ENCODE measurements at places on chromosomes 16 and 17.

GRCh38 chr16:391885-392335 is 5.1 kb upstream of the NME4 start:
- DNase-seq: peak; percentile 75

- peak; percentile 96 for DNase-seq
These were observed at the start of gene SLC35B1 for GRCh38 chr17:49707608-49708514. Gene SLC35B1, minus strand, starts transcription at chr17:49707964. Its CDS starts 131 bp downstream, at chr17:49707833.

GRCh38 chr17:17526369-17526768 is 30.2 kb upstream of the RASD1 start:
- DNase-seq: no peak

DNA sequence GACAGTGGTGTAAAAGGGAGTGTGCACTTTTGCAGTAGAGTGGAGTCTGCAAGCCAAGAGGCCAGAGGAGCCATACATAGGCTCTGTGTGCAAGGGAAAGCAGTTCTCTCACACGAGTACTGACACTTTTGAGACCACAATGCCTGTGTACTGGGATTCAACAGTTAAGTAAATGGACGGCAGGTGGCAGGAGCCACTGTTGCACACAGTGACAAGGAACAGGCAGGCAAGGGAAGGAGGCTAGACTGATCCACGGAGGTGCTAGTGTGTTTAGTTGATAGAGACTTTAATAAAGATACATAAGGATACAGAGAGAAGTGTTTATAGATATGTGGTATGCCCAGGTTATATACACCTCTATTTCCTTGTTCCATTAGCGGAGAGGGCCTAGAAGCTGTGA is 67.0 kb downstream of the MPRIP start:
- no peak for DNase-seq

DNA sequence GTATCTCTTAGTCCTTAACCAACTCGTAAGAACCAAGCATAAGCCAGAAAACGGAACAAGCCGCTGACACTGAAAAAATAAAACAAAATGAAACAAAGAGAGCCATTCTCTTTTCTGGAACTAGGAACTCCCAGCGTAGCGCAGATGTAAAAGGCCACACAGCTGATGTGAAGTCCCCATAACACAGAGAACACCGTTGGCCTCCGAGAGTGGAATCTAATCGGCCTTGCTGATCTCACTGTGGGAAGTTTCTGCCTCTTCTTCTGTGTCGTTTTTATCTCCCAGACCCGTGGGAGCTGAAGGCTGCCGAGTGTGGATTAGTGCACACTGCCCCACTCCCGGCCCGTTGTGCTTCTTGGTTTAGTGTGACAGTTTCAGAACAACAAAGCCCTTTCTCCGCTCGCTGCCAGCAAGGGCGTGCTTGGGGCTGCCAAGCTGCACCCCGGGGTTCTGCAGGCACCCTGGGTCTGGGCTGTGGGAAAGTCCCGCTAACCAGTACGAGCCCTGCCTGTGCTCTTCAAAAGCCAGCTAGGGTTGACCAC is 21.7 kb downstream of the TTYH2 start:
- DNase-seq: no peak

DNA sequence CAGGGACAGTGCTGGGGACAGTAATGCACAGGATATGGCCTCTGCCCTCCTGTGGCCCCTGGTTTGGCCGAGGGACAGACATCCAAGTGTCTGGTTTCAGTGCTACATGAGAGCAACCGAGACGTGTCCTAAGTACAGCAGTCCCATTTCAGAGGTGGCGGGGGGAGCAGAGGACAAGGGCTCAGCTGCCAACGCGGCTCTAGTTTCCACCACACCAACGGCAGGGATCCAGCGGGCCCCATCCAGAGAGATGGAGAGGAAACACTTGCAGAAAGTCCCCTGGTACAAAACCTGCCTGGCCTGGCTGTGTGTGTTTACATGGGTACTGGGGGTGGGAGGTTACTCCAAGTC is 125.8 kb upstream of the SMURF2 start:
- no peak for DNase-seq

- DNase-seq: no peak
These were observed 31.3 kb downstream of the TVP23A start for GRCh38 chr16:10787304-10787703.

DNA sequence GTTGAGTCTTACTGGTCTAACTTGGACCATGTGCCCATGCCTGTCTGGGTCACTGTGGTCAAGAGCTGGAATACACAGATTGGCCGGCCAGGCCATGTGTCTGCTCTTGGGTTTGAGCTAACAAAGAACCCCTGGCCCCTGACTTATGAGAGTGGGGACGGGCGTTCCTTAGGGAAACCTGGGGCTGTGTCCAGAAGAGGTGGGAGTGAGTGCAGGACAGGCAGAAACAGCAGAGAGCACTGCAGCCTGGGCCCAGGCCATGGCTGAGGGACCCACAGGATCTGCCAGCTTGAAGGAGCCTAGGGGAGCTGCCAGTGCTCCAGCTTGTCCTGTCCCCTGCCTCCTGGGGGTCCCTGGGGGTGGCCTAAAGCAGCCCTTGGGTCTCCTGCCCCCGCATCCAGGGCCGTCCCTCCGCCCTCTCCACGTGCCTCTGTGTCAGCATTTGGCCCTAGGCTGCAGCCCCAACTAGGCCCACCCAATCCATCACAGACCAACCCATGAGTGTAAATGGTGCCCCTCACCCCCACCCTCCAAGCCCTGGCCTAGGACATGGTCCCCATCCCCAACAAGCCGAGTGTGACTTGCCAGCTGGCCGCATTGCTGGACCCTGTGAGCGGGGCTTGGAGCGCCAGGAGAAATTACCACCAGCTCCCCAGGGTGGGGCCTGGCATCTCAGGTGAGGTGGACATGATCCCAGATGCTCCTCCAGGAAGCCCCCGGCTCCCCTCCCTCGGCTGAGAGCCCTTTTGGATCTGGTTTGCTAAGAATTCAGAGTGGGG is 12.5 kb upstream of the DRC7 start:
- DNase-seq: no peak

- peak; percentile 29 for DNase-seq
These were observed 762 bp downstream of the PYCARD start for GRCh38 chr16:31201582-31202413.

GRCh38 chr16:58021661-58022551 is 3.6 kb upstream of the MMP15 start:
- DNase-seq: no peak

DNA sequence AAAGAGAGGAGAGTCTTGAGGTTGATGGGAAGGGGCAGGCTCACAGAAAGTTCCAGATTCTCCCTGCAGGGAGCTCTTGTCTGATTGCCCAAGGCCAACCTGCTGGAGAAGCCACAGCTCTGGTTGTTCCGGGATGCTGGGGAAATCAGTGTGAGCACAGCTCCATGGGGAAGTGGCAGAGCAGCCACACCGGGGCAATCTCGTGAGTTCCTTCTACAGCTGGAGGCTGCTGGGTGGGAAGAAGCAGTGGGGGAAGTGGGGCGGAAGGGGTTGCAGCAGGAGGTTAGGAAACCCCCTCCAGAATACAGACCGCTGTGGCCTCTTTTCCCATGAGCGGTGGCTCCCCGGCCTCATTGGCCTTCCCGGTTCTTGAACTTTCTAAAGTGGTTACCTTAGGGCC is 34.0 kb downstream of the KIAA0513 start:
- no peak for DNase-seq

DNA sequence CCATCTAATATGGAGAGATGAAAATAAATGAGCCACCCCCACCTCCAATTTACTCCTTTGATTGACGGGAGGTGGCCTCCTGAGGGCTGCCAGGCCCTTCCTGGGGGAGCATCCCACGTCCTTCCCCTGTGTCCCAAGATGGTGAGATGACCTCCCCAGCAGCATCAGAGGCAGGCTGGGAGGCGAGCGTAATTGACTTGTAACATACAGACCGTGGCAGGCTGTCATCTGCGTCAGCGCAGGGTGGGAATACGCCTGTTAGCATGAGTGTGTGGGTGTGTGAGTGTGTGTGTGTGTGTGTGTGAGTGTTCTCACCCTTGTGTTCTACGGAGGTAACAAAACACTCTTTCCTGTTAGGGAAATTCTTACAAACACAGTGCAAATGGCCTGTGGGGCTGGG is 156.9 kb upstream of the CIBAR2 start:
- DNase-seq: no peak

DNA sequence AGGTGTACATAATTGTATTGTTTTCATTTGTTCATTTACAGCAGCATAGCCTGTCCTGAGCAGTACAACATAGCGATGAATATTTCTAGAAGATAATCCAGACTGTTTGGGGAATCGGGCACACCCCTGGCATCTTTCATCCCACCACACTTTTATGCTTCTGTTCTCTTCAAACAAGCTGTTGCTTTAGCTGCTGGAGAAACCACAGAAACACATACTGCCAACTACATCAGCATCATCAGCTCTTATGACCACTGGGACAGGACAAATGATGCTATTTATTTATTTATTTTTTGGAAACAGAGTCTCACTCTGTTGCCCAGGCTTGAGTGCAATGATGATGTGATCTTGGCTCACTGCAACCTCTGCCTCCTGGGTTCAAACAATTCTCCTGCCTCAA is 22.6 kb upstream of the HAPSTR1 start:
- DNase-seq: no peak

GRCh38 chr16:85267414-85267945 is 155.2 kb upstream of the CIBAR2 start:
- no peak for DNase-seq

Data from stimulated activated CD8-positive, alpha-beta memory T cell treated with anti-CD3 and anti-CD28 coated beads, Interleukin-12 subunit alpha, Interleukin-12 subunit beta, amount 100 ng/mL, for 4 hours (primary cell).